Adipocyte (in vitro differentiated cells): ENCODE measurements at places on chromosomes 7 and 10.
A peak's percentile ranks its signal among the peaks of the same experiment; 100 is the strongest.

DNA sequence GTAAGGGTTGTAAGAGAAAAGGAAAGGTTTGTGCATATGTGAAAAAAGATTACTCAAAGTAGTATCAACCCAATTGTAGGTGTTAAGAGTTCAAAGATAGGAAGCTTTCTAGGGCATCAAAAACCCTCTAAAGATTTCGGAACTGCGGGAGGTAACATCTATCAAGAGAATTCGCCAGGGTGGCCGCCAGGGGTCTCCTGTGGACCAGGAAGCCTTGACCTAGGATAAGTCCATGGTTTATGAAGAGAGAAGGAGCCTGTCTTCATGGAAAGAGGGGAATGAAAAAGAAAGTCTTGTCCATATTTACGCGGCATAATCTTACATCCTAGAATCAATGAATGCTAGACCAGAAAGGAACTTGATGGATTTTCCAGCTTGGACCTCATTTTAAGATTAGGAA, 140.7 kb upstream of the CALCR start:
- peak; percentile 59 for DNase-seq

GRCh38 chr10:21053953-21054690, 157.0 kb upstream of the NEBL start:
- no peak for DNase-seq

DNA sequence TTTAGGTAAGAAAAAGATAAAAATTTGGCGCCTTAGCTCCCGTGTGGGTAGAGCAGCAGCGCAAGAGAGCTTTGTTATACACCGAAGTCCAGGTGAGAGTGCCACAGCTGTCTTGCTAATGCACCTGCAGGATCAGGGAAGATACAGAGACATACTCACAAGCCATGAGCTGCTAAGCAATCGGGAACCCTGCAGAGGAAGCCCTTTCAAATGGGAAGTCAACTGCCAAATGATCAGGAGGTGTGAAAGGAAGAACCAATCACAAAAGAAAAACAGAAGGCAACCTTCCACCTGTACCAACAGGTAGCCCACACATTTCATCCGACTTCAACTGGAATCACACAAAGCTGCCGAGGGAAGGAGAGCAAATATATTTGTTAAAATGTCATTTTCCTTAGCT, 610.5 kb upstream of the PFKP start:
- DNase-seq: no peak

- DNase-seq: peak; percentile 21
Measured at GRCh38 chr10:78634835-78635234, 433.9 kb upstream of the ZMIZ1 start.

DNA sequence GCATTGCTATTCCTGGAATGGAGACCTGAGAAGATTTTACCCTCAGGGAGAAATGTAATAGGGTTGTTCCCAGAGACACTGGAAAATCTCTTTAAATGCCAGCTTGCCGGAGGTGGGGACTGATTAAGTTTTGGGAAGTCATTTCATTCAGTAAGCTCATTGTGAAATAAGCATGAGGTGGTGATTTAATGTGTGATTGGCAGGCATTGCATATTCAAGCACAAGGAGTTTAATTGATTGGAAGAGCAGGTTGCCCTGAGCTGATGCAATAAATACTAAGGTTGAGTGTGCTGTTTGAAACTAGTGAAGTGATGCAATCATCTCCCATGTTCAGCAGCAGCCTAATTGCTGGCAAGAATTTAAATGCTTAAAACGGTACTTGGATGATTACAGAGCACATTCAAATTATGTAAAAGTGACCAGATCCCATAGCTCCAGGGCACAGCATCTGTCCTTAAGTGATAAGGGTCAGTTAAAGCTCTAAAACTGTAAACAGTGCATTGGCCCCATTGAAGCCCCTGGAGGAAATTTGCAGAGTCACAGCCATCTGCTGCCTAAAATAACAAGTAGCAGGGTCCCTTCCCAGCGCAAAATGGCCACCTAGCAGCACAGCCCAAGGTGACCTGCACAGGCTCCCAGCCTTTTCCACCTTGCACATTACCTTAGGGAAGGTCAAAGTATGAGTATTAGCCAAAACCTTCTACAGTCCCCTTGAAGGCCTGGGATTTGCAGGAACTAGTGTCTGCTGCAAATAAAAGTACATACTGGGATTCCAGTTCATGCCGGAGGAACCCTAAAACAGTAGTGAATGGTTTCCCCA, 92.1 kb downstream of the CCDC71L start:
- DNase-seq: peak; percentile 96
